Fibroblast of skin of left quadriceps (primary cell): ENCODE measurements at places on chromosomes 6 and 20.

GRCh38 chr20:4183361-4183760 lies 168.0 kb upstream of the RNF24 start:
- DNase-seq: no peak

DNA sequence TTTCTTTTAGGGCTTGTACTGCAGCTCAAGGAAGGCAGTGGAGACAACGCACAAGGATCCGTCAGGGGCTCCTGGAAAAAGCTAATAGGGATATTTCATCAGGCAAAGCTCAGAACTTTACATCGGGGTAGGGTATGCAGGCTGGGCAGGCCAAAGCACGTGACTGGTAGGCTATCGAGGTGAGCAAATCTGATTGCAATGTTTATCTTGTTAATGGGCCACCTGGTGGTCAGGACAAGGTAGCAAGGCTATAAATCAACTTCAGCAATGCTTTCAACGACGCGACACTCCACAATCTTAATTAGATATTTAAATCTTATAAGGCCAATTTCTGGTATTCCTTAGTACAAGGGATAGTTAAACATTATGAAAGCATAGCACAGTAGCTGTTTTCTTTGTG lies 1302.8 kb upstream of the EYS start:
- no peak for DNase-seq

- DNase-seq: no peak
Measured at GRCh38 chr20:62598761-62599194, 43.5 kb upstream of the SLCO4A1 start.

- DNase-seq: no peak
Measured at GRCh38 chr20:45538209-45538799, 978 bp downstream of the WFDC6 start.

DNA sequence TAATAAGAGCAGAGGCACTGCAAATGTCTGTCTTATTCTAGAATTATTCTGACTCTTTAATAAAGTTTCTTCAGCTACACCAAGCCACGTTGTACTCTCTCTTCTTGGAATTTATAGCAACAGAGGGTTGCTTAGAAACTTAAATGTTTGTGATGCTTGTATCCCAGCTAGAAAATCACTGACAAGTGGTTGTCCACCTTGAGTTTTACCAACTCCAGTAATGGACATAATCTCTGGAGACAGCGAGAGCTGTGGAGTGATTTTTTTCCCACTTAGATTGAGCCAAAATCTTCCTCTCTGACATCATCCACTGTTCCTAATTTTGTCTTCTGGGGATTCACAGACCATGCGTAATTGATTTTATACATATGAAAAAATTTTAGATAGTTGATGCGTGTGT lies 8.0 kb downstream of the ECT2L start:
- no peak for DNase-seq

- DNase-seq: no peak
Measured at GRCh38 chr6:159061805-159062563, 17.2 kb upstream of the TAGAP start.

- DNase-seq: no peak
Measured at GRCh38 chr6:30974490-30975252, 8.8 kb upstream of the MUC21 start.

DNA sequence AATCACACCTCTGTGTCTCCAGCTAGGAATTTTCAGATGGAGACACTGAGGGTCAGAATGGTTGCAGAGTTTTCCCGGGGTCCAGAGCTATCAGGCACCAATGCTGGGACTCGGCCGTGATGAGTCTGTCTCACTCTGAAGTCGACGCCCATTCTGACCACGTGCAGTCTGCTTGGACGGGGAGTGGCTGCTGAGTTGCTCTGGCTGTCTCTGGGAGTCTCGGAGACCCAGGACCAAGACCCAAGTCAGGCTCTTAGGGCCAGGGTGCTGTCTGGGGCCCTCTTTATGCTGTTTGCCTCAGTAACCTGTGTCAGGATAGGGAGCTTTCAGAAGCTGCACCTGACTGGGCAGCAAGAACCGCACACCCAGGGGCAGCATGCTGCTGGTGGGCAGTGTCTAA lies 4.6 kb downstream of the IP6K3 start:
- no peak for DNase-seq

DNA sequence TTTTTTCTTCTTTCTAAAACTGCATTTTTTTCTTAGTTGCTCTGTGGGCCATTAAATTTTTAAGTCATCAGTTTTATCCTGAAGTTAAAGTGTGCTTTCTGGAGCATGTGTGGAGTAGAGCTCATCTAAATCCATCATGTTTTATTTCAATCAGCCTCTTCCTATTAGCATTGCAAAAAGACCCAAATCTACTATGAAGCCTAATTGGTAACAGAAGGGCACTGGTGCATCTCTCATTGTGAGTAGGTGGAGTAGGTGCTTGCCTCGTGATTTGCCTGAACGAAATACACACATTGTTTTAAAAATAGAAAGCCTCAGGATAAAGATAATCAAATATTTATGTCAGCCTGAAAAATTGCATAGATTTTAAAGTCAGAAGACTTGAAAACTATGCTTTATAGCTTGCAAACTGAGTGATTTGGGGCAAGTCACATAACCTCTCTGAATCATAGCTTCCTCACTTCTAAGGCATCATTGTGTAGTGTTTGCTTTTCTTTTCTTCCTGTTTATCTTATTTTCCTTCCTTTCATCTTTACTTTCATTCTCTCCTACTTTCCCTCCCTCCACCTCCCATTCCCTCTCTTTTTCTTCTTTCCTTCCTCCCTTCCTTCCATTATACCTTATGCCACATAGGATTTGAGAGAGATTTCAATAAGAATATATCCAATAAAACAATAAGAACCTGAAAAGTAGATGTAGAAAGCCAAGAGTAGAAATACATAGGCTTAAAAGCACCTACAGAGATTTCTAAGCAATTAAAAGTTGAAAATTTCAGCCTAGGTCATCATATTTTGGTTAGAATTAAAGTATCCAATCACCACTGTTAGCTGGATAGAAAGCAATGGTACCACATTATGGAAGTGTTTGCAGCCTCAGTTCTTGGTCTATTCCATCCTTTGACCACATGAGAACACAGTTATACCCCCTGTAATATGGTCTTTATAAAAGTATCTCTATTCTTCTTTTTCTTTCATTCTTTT lies 49.6 kb upstream of the RNF146 start:
- DNase-seq: no peak

DNA sequence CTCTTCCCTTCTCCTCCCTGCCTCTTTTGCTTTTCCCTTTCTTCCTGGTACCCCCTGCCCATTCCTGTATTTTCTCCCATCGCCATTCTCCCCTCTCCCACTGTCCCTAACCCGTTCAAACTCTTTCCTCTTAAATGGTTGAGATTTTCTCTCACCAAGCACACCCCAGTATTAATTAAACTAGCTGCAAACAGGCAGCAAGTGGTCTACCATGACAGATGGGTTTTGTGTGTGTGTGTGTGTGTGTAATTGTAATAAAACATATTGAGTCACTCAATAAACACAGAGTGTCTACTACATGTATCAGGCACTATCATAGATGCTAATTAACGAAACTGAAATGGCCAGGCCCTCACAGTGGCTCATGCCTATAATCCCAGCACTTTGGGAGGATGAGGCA lies 6.7 kb downstream of the RAET1E start:
- no peak for DNase-seq

DNA sequence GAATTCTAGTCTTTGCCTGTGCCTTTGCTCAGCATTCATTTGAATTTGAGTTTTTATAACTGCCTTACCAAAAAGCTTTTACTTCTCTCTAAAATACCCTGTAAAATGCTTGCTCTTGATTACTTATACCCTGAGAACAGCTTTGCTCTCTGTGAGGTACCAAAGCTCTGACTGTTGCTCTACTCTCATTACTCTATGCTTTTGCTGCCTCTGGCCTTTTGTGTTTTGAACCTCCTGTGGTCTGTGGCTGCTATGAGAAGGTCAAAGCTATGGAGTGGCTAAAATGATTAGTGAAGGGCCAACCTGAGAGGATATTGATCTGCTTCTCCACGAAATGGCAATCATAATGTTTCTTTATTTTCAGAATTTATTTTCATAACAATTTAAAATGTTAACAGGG lies 375.6 kb upstream of the IMPG1 start:
- no peak for DNase-seq

DNA sequence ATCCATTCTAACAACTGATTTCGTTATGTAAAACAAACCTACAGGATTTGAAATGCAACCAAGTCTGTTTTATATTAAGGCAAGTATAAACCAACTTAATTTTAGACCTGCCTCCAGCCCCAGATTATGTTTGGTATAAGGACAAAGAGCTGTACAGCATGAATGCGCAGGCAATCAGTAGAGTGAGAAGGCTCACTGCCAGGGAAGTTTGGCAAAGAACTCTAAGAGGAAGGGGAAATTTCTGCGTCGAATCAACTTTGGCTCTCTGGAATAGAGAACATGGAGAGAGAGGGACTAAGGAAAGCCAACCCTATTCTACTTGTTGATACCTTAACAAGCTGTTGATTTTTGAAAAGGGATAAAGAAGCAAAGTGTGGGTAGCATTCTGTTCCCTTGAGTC lies 96.9 kb upstream of the FOXO3 start:
- no peak for DNase-seq

DNA sequence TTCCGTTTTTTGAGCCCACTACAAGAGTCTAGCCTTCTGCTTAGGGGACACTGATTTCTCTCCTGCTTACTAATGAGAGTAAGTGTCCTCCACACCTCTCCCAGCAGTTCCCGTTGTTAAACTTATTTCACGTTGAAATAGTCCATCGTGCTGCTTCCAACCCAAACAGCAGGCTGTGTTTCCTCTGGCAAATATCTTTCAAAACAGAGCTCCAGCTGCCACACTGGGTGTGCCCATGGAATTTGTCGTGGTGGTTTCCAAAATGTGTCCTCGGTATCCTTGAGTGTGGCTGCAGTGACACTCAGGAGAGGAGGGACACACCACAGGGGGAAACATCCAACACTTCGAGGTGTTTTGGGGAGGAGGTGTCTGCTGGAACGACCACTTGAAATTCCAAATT lies 176.5 kb upstream of the RALGAPA2 start:
- DNase-seq: no peak

- DNase-seq: no peak
Measured at GRCh38 chr6:1726341-1726768, 116.6 kb downstream of the FOXC1 start.

GRCh38 chr20:1388741-1389483 lies 3.9 kb downstream of the FKBP1A start:
- DNase-seq: no peak
